ELF-1 (cell line): ENCODE measurements at places on chromosomes 3 and 15.

- no peak for DNase-seq
Measured at GRCh38 chr15:85755942-85756341, 38.8 kb downstream of the KLHL25 start.

DNA sequence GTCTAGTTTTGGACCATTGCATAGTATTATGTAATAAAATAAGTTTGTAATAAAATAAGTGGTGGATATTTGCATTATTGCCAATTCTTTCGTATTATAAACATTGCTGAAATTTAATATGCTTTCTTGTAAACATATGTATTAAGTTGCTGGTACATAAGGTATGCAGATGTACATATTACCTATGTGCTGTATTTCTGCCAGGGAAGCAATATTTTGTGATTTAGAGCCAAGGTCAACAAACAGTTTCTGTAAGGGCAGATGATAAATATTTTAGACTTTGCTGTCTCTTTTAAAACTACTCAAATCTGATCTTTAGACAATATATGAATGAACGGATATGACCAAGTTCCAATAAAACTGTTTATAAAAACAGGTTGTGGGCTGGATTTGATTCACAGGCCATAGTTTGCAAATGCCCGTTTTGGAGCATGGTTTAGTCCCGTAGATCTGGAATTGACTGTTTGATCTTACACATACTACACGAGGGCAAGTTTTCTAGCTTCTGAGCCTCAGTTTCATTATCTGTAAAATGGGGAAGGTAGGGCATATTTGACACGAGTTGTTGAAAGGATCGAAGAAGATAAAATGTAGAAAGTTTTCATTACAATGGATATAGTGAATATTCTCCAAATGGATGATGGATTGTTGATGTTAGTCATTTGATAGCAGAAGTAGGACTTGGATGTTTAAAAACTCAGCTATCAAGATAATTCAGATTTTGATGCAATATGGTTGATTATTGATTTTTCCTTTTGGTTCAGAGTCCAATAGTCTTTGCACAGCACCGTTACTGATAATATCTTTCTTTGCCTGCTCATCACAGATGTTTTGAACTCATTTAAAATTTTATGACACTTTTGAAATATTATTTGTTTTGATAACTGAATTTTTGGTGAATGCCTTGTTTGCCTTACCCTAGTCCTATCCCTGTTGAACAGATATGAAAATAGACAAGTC is 394.6 kb downstream of the FEZF2 start:
- DNase-seq: no peak

GRCh38 chr3:5699811-5700210 is 512.3 kb downstream of the EDEM1 start:
- no peak for DNase-seq

DNA sequence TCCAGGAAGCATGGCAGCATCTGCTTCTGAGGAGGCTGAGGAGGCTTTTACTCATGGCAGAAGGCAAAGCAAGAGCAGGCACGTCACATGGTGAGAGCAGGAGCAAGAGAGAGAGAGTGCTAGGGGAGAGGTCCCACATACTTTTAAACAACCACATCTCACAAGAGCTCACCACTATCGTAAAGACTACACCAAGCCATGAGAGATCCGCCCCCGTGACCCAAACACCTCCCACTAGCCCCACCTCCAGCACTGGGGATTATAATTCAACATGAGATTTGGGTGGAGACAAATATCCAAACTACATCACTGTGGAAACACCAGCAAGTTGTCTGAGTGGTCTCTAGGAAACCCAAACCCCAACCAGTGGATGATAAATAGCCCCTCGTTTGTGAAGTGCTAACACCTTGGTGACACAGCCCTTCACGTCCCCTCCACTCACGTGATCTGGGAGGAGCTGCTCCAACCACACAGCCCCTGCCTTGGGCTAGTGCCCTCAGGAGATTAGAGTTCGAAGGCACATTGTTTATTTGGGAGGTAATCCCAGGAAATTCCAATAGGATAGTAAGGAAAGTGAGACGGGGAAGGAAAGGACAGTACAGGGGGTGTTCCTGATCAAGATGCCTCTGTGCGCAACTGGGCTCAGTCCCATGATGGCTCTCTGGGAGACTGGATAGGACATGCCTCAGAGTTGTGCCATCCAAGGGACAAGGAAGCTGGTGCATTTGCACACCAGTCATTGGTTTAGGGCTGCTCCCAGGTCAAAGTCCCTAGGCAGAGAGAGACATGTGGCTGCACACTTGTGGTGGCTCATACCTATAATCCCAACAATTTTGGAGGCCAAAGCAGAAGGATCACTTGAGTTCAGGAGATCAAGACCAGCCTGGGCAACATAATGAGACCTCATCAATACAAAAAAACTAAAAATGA is 80.6 kb upstream of the CTNNB1 start:
- DNase-seq: no peak

DNA sequence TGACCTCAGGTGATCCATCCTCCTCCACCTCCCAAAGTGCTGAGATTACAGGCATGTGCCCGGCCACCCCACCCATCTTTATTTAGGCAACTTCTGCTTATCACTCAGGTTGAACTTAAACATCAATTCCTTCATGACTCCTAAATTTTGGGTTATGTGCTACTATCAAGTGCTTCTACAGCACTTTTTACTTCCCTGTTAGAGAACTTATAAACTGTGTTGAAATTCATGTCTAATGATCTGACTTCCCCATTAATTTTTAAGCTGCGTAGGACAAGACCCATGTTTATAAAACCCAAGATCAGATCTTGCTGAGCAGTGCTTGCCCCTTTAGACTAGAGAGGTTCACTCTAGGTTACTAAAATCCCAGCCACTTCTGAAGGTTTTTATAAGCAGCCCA is 266.2 kb upstream of the TPRG1 start:
- DNase-seq: no peak

DNA sequence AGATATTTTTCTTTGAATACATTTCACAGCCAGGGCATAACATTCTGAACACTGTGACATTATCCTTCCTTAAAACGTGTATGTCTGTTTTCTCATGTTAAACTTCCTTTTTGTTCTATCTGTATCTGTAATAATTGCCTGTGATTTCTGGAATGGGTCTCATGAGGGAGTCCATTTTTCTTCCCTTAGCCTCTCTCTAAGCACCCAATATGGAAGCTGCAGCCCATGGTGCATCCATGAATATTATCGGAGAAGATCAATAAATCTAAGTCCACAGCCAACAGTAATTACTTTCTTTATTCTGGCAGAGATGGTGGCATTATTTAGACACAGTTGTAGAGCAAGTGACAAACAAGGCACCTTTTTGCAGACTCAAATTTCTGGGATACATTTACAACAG is 671.1 kb downstream of the TUSC7 start:
- no peak for DNase-seq

- no peak for DNase-seq
Measured at GRCh38 chr3:66985336-66985920, 12.7 kb upstream of the KBTBD8 start.

GRCh38 chr15:39874890-39875549 is 45.0 kb downstream of the GPR176 start:
- DNase-seq: no peak
